ENCODE measurements at places on chromosomes 1 and 21. TPM values are rescaled to one million over a fixed set of nuclear protein-coding genes. Genes with fewer than 3 reads are reported as not detected.

Gene OLFM3
- total RNA-seq = not detected

Gene MIXL1
- total RNA-seq = not detected

Gene SLC45A1
- not detected for total RNA-seq

Gene PRR9
- 0.20 TPM for total RNA-seq

Gene HTR1D
- 0.04 TPM for total RNA-seq

Gene OR2T29
- not detected for total RNA-seq

Gene DMBX1
- 3.8 TPM for total RNA-seq

Gene FAM177B
- not detected for total RNA-seq

Gene CLEC20A
- not detected for total RNA-seq

Gene CELA3A
- total RNA-seq = 5.4 TPM

Gene NCMAP
- not detected for total RNA-seq

Gene SLC25A34
- 0.13 TPM for total RNA-seq

Gene DIRAS3
- total RNA-seq = 31.6 TPM

All from K562 (cell line).